ENCODE measurements at places on chromosomes 7 and 10.

DNA sequence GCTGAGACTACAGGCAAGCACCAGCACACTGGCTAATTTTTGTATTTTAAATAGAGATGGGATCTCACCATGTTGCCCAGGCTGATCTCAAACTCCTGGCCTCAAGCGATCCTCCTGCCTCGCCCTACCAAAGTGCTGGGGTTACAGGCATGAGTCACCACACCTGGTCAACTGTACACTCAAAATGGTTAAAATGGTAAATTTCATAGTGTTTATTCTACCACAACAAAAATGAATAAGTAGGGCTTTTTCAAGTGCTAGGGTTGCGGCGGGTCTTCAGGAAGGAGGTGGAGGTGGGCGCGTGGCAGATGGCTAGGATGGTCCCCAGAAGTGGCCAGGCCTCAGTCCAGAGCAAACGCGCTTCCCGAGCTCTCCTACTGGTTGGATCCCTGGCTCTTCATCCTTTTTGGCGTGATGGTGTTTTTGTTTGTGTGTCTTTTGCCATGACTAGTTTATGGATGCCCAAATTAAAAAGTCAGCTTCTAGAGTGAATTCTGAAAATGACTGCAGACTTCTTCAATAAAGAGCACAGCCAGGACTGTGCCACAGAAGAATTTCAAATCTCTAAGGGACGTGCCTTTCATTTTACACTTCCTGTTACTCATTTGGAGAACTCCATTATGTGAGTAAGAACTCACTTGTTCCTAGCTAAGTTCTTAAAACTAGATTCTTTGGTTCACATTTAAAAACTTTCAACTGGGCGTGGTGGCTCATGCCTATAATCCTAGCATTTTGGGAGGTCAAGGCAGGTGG is 73.9 kb downstream of the TMEM130 start:
- DNase-seq, result no peak

DNA sequence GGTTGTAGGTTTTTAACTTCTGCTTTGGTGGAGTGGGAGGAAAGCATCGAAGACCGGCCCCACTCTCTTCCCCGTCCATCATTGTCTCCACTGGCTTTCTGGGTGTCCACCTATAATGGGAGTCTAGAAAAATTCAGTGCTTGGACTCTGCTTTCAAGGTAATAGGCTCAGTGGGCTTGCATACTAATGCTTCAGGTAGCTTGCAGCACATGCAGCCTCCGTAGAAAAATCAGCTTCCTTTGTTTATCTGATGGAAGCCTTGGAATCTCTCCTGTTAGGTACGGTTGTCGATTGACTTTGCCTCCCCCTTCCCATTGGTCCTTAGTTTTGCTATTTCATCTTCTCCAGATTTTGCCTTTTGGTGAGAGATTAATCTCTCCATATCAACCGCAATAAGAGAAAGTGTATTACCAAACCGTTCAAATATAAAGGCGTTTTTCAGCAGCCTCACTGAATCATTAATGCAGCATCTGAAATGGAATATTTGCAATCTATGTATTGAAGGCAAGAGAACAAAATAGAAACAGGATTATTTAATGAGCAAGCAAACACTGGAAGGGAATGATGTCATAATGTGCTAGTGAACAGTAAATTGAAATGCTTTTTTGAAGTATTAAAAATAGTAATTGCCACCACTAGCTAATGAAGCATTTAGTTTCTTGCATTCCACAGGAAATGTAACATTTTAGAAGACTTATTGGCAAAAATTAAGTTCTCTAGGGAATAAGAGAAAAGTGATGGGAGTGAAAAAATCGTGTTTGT is 944 bp downstream of the AVL9 start:
- DNase-seq, result no peak

DNA sequence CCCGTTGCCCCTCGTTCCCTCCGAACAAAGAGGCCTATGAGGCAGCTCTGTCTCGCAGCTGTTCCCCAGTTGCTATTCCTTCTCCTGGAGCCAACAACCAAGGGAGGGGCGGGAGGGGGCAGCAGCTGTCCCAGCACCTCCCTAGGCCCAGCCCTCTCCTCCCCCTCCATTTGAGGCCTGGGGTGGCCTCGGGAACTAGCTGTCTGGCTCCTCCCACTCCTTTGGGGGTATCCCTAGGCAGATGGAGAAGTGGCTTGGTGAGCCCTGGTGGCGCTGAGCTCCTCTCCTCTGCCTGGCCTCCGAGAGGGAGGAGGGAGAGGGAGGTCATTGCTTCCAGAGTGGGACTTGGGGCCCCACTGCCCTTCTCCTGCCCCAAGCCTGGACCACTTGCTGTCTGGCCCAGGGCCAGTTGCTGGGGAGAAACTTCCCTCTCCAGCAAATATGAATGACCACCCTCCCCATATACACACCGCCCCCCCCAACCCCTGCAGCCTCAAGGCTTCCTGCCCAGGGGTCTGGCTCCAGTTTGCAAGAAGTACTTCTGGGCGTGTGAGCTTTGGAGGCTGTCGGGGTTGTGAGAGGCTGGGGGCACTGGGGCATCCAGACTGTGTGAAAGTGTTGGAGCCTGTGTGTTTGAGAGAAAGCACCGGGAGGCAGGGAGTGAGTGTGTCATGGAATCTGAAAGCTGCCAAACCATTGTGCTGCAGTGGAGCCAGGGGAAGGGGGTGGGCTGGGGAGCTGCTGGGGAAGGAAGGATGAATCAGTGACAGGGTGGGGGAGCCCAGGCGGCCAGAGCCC is 3.1 kb downstream of the FLNC start:
- no peak for DNase-seq

- DNase-seq, result no peak
These were observed 30.3 kb downstream of the HECW1 start for GRCh38 chr7:43142703-43143102.

DNA sequence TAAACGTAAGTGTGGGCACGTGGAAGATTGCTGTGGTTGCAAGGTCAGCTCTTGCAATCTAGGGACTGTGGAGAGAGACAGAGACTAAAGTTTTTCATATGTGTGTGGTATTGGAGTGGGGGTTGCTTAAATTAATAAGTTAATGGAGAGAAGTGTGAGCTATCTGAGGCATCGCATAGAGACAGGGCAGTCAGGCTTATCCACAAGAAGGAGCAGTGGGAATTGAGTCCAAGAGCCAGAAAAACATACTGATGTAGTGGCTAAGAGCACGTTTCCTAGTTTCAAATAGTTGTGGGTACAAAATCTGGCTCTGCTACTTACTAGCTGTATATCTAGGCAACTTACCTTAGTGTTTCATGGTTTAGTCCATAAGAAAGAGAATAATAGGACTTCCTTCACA is 65.8 kb downstream of the SORCS3 start:
- no peak for DNase-seq

DNA sequence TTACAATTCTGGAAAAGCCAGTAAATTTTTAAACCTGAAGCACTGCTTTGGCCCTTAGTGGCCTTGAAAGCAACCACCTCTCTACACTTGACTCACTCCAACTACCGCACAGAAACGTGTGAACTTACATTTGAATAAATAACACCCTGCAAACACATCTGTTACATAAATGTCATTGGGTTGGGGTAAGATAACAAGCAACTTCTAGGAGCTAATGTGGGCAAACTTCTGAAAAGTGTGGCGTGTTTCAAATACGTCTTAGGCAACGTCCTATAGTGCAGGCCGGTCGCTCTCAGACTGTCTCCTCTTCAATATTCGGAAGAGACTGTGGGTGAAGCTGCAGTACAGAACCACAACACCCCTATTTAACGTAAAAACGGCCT is 474 bp downstream of the ORC5 start:
- DNase-seq, result no peak

GRCh38 chr10:62323751-62324150 is 50.4 kb upstream of the ZNF365 start:
- no peak for DNase-seq

DNA sequence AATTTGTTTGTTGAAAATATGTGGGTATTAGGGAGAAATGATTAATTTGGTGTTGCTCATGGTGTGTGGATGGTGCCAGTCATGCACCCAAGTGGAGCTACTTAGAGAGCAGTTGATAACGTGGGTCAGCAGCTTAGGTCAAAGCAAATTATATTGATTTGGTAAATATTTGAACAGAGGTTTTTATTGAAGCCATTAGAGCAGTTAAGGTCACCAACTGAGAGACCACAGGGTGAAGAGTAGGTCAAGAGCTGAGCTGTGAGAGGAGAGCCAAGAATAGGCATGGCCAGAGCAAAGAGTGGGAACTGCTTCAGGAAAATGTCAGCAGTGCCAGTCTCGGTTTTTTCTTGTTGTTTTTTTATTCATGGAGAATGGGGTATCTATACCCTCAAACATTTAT is 97.9 kb downstream of the TMEM168 start:
- no peak for DNase-seq

DNA sequence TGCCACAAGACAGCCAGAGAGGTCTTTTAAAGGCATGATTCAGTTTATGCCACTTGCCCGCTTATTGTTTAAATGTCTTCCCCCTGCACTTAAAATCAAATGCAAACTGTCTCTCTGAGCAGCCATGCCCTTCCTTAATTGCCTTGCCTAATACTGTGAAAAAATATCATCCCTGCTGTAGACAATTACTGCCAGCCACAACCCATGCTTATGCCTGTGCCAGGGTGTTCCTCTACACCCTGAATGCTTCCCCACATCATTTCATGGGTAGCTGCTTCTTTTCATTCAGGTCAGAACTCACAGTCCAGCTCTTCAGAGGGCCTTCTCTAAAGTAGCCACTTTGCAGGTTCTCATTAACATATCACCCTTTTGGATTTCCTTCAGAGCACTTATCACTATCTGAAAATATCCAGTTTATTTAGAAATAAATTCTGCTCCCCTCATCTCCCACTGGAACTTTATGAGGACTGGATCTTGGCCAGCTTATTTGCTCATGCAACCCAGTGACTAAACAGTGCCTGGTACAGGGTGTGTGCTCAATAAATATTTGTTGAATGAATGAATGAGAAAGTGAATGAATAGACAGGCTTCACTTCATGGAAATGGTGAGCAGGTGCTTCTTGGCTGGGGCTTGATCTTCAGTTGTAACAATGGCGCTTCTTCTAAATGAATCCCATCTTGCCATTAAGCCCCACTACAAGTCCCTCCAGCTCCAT is 162.4 kb upstream of the MDFIC start:
- DNase-seq, result no peak
